ENCODE measurements at places on chromosomes 7 and 10.
A peak's percentile ranks its signal among the peaks of the same experiment; 100 is the strongest.

DNA sequence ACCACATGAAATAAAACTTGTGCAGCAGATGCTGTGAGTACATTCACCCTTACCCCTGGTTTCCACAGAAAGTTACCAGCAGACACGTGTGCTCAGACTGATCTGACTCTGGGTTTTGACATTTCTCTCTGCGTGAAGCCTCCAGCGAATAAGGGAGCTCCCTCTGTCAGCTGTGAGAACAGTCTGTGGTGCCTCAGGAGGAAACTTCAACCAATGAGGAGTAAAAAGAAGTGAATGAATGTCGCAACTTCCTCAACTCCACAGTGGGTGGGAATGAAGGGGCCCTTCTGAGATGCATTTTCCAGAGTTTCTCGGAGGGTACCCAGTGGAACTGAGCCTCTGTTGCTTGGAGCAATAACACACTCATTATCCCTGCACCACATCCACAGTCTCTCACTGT is 743.4 kb downstream of the TNS3 start:
- no peak for DNase-seq

- DNase-seq, result no peak
These were observed 21.4 kb upstream of the CPVL start for GRCh38 chr7:29167721-29168120.

GRCh38 chr7:25486656-25487055 is 258.4 kb upstream of the NPVF start:
- no peak for DNase-seq

DNA sequence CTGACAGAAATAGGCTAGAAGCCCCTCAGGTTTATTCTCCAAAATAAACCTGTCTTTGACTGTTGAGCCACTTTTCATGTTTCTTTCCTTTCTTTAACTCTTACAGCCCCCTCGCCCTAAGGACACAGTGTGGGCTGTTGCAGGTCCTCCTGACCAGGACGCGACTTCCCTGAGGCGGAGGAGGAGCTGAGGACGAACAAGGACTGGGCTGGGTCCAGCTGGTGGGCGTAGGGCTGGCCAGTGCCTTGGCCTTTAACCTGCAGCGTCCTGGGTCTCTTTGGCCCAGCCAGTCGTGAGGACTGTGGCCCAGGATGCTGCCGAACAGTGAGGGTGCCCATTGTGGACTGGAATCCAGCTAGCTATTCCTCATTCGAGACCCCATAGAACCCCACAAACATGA is 13.4 kb upstream of the BMS1 start:
- DNase-seq, result no peak

- DNase-seq, result no peak
These were observed 92.3 kb downstream of the BMPR1A start for GRCh38 chr10:86848747-86849146.

DNA sequence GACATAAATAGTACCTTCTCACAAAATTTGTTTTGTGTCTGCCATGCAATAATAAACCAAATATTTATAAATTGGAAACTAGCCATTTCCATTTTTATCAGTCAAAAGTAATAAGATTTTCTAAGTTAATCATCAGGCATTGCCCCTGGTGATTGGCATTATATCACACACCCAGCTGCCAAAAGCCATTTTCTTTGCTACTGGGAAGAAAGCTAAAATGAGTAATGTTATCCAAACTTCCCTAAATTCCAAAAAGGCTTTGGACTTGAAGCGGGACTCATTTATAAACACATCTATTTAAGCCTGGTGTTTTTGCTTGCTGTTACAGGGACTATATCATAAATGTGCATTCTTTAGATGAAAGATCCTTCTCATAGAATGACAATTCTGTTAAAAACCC is 86.0 kb downstream of the AKR1D1 start:
- DNase-seq, result no peak

DNA sequence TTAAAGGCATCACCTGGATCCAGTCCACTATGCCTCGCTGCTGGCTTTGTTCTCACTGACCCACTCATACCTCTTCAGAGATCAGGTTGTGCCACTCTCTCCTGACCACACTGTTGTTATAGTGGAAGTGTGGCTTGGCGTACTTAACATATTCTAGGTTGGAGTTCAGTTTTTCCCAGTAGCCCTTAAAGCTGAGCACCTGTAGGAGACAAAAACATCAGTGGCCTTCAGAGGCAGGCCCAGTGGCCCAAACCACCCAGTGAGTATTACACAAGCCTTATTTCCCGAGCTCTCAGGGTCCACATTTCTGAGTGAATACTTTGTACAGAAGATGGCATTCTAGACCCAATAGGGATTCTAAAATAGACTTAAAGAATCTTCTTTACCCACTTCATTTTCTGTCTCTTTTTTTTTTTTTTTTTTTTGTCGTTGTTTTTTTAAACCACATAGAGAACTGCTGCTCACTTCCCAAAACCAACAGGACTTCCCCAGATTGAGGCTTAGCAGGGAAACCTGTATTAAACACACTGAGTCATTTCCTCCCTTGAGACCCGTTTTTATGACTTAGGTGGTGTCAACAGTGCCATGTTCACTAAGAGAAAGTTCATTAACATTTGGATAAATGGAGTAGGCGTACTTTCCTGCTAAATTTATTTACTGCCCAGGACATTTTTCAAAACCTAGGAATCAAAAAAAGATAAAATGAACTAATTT is 85.8 kb downstream of the GSAP start:
- peak; percentile 78 for DNase-seq

- peak; percentile 62 for DNase-seq
These were observed 984 bp upstream of the IKZF1 start for GRCh38 chr7:50303335-50304128.

GRCh38 chr10:131899695-131900349 is 986 bp upstream of the PPP2R2D start:
- no peak for DNase-seq

DNA sequence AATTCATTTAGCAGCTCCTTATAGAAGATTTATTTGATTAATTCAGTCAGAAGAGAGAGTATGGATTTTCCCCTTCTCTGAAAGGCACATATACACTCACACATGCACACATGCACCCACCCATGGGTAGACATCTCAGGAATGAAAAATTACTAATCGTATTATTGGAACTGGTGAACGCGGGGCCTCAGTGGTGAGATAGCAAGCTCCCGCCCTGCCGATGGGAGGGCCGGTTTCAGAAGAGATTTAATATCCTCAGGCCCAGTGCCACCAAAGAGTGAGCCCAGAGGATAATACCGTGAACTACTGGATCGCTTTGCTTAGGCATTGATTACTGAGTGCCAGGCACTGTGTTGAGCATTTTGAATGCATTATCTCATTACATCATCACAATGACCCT is 38.0 kb upstream of the EMX2 start:
- DNase-seq, result no peak

GRCh38 chr7:21965291-21965690 is 19.6 kb upstream of the CDCA7L start:
- DNase-seq, result no peak

- no peak for DNase-seq
These were observed 149.4 kb upstream of the NPS start for GRCh38 chr10:127399668-127400067.

- peak; percentile 25 for DNase-seq
These were observed 3.5 kb downstream of the NRCAM start for GRCh38 chr7:108452707-108453106.

- no peak for DNase-seq
These were observed 349.0 kb downstream of the SORCS1 start for GRCh38 chr10:106815427-106816043.

DNA sequence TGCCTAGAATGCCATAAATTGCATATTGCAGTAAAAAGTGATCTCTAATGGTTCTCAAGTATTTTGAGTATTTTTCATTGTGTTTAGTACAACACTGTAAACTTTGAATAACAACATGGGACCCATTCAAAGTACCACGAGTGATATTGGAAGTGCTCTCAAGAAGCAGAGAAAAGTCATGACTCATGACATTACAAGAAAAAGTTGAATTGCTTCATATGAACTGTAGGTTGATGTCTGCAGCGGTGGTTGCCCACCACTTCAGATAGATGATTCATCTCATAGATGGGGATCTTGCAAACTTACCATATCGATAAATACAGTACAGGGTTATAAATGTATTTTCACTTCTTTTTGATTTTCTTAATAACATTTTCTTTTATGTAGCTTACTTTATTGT is 33.9 kb downstream of the ENTPD1 start:
- no peak for DNase-seq

- DNase-seq, result no peak
These were observed 492.0 kb downstream of the KIF20B start for GRCh38 chr10:90193240-90193985.

DNA sequence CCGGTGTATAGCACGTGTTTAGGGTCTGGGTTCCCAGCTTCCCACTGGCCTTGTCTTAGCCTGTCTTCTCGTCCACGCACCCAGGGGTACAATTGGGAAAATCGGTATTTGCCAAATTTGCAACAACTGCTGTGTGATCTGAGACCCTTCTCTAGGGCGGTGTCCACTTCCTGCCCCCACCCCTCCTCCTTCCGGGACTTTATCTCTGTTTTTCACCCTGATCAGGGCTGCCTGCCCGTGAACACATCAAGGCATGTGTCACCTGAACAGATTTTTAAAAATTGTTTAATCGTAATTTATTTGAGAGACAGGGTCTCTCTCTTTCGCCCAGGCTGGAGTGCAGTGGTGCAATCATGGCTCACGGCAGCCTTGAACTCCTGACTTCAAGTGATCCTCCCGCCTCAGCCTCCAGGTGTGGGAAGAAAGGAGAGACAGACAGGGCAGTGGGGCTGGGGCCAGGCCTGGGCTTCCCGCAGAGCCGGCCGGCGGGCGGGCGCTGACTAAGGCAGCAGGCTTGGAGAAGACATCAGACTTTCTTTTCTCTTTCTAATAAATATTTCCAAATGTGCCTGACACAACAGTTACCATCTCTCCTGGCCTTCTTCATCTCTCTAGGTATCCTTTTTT is 27.5 kb downstream of the ELFN1 start:
- DNase-seq, result no peak

- no peak for DNase-seq
These were observed 40.4 kb downstream of the INSIG1 start for GRCh38 chr7:155337946-155338631.

- DNase-seq, result no peak
These were observed 478.7 kb downstream of the INHBA start for GRCh38 chr7:41224063-41224763.

GRCh38 chr10:30747633-30748032 is 118.1 kb upstream of the LYZL2 start:
- DNase-seq, result no peak

- DNase-seq, result no peak
These were observed 17.6 kb downstream of the SLC35B4 start for GRCh38 chr7:134298902-134299683.

DNA sequence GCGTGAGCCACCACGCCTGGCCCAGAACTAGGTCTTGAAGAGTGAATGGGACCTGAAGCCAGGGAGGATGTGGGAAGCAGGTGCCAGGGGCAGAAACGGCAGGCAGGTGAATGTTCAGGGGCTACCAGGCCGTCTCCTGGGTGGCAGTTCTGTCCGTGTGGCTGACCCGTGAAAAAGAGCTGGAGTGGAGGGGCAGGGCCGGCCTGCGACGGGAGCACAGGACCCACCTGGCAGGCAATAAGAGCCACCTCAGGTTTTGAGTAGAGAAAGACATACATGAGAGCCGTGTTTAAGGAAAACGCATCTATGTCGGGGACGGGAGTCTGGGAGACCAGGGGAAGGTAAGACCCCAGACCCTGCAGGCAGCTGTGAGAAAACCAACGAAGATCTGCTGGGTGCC is 70.7 kb upstream of the ATP6V0A4 start:
- no peak for DNase-seq

DNA sequence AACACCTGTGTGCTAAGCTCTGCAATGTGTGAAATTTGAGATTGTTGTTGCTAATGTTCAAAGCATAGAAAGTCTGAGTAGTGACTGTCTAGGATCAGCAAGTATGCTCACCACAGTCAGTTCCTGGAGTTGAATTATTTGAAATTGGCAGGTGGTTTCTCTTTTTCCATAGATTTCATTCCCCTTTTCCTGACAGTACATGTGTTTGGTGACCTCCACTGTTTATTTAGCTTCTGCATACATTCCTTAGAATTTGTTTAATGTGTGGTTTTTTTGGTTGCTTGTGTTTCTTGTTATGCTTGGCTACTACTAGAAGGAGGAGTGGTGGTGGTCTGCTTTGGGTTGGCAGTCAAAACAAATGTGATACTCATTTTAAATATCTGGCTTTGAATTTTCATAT is 52.3 kb downstream of the FOXP2 start:
- no peak for DNase-seq

DNA sequence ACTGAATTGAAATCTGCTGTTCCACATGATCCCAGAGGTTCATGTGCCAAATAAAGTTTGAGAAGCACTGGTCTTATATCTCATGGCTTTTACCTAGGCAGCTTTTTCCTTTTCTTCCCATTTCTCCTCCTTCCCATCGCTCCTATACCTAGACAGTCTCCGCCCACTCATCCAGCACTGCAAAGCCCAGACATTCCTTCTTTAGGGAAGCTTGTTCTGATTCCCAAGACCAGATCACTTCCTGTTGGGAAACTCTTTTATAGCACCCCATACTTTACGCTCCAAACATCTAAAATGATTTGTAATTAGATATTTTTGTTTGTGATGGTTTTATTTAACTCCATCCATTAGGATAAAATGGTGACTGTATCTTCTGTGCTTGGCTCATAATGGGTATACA is 75.9 kb downstream of the BMPER start:
- no peak for DNase-seq

DNA sequence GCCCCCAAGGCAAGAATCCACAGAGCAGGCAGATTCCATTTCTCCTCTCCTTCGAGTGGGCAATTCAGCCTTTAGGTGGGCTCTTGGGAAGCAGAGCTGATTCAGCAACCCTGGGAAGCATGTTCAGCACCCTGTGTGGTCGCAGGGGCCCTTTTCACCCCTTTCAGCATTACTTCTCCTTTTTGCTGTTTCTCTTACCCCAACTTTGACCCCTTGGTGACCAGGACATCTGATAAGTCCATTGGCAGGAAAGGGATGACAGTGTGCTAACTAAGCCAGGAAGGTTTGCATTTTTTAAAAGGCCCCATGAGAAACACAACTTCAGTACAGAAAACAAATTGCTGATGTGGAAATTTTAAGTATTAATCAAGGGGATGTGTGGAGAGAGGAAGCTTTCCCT is 283.7 kb upstream of the NRP1 start:
- DNase-seq, result no peak

DNA sequence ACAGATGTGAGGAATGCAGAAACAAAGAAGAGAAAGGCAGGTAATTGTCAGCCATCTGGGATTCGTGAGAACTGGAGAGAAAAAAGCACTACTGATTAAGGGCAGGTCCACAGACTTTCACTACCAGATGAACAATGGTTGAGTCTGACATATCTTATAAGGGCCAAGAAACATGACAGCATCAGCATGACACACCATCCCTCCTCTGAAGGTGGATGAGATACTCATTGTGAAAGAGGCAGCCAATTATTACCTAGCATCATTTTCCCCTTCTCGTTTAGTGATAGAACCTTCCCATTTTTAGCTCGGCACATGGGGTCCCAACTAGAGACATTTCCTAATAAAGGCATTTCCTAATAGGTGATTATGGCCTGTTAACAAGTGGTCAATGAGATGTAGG is 19.2 kb upstream of the MET start:
- DNase-seq, result no peak

DNA sequence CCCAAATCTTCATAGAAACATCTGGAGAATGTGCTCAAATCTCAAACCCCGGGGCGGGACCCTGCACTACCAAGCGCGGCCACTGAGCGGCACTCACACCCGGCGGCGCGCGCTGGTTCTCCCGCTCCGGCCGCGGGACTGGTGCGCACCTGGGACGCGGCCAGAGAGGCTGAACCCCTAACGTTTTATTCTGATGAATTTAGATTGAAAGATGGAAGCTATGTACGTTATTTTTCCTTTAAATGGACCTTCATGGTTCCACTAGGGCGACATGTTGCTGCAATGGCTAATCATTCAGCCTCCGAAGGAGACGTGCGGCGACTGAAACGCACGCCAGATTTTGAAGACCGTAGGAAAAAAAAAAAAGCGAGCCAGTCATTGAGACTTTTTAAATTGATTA is 107.0 kb upstream of the INSIG1 start:
- peak; percentile 52 for DNase-seq

All from naive B cell (primary cell).